ENCODE measurements at places on chromosomes 16 and 17.

DNA sequence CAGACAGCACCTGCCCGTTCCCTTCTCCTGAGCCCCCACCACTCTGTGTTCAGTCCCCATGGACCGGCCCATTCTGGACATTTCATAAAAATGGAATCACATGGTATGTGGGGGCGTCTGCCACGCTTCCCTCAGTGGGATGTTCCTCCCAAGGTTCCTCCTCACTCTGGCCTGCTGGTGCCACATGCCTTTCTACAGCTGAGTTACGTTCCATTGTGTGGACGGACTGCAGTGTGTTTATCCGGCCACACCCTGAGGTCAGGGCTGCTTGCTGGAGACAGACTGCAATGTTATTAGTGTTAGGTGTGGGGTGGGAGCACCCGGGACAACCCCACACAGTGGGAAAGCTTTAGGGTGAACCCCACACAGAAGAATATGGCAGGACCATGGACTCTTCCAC, 5.9 kb upstream of the AATK start:
- DNase-seq = no peak

DNA sequence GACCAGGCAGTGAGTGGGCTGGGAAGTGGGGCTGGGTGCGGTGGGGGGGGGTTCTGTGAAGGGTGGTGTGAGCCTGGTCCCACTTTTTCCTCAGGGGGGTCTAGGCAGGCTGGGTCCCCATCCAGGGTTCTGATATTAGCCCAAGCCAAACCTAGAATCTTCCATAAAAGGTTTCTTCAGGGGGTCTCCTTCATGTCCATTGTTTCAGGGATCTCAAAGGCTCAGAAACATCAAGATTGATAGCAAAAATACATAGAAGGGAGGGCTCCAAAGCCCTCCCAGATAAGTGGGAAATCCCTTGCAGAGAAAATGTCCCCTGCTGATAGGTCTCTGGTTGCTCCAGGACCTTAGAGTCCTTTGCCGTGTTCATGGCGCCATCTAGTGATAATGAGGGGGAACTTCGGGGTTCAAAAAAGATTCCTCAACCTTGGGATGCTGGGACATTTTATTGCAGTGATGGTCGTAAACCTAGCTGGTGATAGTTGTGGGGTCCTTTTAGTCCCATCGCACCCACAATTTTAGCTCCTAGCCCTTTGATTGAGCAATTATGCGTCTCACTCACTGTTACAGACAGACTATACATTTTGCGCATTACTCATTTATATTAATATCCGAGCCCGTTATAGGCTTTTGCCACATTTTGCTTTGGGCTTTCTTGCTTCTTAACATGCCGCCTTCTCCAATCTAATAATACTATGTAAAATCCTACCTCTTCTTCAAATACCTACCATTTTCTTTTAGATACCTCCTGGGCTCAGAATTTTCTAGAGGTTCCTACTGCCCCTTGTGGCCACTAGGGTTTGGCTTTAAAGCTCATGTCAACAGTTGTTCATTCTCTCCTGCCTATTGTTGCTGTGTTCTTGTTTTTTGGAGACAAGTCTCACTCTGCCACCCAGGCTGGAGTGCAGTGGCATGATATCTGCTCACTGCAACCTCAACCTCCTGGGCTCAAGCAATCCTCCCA, 35.1 kb downstream of the IGF2BP1 start:
- peak; percentile 15 for DNase-seq

- no peak for DNase-seq
Observed at GRCh38 chr16:52404546-52404945, 142.4 kb downstream of the TOX3 start.

GRCh38 chr16:30963925-30964511, 6.5 kb downstream of the SETD1A start:
- DNase-seq = no peak

DNA sequence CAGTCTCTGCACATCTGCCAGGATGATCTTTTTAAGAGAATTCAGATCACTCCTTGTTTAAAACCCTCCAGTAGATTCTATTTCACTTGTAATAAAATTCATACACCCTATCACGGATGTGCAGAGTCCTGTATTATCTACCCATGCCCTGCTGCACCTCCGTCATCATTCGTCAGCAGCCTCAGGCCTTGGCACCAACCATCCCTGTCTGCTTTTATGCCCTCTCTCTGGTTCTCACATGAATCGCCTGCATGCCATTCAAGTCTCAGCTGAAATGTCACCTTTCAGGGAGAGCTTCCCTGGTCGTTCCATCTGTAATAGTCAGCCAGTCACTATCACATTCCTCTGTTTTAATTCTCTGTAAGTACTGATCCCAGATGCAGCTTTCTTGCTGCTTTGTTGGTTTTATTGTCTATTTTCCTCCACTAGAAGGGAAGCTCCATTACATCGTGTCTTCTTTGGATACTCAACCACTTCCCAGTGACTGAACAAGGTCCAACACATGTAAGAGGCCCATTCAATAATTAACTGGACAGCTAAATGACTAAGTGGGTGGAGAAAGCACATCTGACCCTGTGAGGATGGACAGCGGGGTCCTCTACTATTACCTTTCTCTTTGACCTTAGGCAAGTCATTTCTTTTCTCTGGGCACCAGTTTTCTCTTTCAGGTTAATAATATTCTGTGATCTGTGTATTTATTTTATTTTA, 81.2 kb upstream of the GOT2 start:
- DNase-seq = no peak

DNA sequence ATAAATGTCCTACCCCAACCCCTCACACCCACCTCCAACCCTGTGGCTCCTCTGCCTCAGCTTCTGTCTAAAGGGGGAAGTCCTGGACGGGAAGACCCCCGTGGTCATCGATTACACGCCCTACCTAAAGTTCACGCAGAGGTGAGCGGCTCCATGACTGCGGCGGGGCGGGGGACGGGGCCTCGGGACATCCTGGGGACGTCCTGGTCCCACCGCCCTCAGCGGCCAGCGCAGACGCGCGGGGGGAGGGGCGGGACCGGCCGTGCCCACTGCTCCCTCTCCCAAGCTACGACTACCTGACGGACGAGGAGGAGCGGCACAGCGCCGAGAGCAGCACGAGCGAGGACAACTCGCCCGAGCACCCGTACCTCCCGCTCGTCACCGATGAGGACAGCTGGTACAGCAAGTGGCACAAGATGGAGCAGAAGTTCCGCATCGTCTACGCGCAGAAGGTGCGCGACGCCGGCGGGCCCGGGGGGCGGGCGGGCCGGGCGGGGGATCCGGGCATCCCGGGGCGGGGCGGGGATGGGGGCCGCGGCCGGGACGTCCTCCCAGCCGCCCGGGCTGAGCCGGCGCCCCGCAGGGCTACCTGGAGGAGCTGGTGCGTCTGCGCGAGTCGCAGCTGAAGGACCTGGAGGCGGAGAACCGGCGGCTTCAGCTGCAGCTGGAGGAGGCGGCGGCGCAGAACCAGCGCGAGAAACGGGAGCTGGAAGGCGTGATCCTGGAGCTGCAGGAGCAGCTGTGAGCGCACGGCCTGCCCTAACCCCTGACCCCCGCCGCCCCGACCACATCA, 6.7 kb downstream of the RUNDC3A start:
- DNase-seq = peak; percentile 40

DNA sequence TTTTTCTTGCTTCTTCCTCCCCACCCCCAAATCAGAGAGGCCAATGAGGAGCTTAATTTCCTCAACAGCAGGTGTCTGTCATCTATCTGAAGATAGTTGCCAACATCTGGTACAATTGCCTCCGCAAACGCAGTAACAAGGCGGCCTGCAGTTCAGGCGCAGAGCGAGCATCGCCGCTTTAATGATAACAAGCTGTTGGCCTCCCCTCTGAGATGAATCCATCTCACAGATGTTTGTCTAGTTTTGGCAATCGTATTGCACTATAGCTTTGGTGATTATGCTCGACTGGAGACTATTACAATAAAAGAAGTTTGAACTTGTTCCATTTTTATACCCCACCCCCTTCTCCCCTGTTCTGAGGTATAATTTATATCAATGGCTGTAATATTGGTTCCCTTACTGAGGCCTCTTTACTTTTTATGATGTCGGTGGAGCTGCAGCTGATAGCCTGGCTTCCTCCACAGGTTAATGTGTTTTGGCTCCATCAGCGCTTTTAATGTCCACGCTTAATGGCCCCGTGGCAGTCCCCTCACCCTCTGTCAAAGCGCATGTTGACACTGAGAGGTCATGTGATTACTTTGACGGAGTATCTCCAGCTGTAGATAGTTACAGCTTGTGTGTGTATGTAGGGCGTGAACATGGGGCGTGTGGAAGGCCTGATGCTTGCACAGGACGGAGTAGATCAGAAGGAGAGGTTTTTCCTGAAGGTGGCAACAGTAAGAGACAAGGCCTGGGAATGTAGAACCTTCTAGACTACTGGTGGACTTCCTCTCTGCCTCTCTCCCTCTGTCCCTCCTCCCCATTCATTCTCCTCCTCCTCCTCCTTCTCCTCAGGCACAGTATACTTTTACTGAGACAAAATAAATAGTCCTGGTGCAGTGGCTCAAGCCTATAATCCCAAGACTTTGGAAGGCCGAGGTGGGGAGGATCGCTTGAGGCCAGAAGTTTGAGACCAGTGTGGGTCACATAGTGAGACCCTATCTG, 164.7 kb downstream of the MSI2 start:
- no peak for DNase-seq

- no peak for DNase-seq
Observed at GRCh38 chr17:68455901-68456338, 1.4 kb downstream of the WIPI1 start.

- no peak for DNase-seq
Observed at GRCh38 chr17:537133-537532, 177.5 kb downstream of the VPS53 start.

GRCh38 chr16:86899151-86899550, 320.8 kb downstream of the FOXL1 start:
- DNase-seq = no peak

GRCh38 chr17:78111016-78111726, 17.4 kb downstream of the TMC6 start:
- no peak for DNase-seq

DNA sequence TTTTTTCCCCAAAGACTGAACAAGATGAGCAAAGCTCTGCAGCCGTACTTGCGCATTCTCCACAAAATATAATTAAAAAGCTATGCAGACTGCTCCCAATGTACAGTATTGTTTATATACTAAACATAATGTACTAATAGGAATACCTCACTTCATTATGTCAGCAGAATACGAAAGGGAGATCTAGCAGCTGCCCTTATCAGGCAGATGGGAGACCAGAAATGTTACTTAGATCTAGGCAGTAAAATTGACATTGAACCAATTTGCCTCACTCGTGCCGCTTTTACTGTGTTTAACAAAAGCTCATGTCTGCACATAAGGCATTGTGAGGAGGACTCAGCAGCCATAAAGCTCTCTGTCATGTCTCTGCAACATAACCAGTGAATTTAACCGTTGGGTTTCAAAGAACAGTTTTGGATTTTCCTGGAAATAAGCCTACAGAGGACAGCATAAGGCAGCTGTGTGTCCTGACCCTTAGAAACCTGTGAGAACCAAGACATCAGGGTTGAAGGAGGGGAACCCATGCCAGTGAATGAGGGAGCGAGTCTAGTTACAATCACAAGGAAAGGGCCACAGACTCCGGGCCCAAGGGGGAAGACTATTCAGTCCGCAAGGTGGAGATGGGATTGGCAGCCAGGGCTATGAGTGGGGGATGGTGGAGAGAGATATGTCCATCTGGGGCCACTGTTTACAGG, 71.4 kb downstream of the GNAO1 start:
- no peak for DNase-seq

DNA sequence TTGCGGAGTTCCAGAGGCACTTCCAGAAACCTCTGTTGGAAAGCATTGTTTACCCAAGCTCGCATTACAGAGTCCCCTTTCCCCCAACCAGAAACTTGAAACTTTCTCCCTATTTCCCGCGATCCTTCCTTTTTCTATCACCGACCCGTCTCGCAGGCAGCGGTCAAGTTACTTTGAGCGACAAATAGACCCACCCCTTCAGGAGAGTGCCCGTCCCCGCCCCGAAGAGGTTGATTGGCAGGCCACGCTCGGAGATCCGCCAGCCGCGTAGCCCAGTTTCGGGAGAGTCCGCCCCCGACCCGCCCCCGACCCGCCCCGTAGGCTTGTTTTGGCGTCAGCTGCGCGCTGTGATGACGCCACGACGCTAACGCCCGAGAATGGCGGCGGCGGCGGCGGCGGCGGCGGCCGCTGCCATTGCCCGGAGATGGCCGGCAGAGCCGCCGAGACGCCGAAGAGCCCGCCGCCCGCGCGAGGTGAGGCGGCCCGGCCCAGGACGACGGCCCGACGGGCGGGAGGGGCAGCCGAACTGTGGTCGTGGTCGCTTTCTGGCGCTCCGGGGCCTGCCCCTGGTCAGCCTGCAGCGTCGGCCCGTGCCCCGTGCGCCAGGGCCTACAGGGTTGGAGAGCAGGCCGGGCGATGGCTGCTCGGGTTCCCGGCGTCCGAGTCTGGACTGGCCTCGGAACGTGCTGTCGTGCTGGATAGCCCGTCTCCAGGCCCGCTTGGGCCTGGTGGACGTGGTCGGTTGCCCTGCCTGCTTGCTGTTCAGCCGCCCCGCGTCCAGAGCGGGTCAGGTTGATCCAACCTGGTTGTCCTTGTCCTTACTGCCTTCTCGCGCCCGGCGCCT, at the start of gene PSKH1:
Gene PSKH1, plus strand, starts transcription at position 356 of the 844 bp plus-strand sequence. CDS start 15,496 bp downstream, outside the sequence.
- peak; percentile 94 for DNase-seq

DNA sequence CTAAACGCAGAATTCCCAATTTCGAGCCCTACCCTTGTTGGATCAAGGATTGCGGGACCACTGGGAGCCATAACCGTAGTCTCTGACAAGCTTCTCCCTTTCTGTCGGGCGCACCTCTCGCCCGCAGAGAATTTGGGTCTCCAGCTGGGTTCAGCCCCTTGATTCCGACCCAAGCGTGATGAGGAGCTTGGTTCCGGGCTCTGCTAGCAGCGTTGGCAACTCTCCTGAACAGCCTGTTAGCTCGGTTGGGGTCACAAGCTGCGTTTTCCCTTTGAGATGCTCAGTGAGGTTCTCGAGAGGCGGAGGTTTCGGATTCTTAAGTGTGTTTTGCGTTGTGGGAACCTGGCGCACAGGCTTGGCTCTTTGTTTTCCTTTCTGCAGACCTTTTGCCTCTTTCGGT, 655 bp downstream of the ATXN1L start:
- no peak for DNase-seq

GRCh38 chr17:35876534-35876933, 3.6 kb downstream of the CCL5 start:
- DNase-seq = no peak

DNA sequence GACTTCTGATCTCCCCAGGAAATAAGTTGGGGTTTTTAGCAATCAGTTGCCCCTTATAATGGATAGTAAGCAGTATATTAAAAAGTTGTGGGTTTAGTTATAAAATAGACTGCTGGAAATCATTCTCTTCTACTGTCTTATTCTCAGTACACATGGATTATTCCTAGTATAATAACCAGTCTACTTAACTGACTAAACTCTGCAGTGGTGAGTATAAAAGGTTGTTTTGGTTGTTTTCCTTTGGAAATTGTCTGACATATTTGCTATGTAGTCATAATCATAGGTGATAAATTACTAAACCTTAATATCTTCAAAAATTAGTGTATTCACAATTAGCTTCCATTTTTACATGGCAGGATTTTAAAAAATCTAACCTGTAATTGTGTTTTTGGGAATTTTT, 31.4 kb downstream of the CTCF start:
- no peak for DNase-seq
